ENCODE measurements at places on chromosomes 1 and 21. TPM values are rescaled to one million over a fixed set of nuclear protein-coding genes. Genes with fewer than 3 reads are reported as not detected.

FRRS1 gene
- 4.6 TPM for total RNA-seq

TCHHL1 gene
- not detected for total RNA-seq

PROK1 gene
- not detected for total RNA-seq

NECTIN4 gene
- total RNA-seq = 0.15 TPM

CYP4A22 gene
- total RNA-seq = not detected

CFHR3 gene
- not detected for total RNA-seq

CASQ1 gene
- total RNA-seq = not detected

SPATA46 gene
- total RNA-seq = not detected

MXRA8 gene
- 2.1 TPM for total RNA-seq

AZIN2 gene
- total RNA-seq = 1.9 TPM

OR2T33 gene
- total RNA-seq = not detected

ACTN2 gene
- total RNA-seq = 0.32 TPM

IL19 gene
- not detected for total RNA-seq

CDK11B gene
- total RNA-seq = 6.7 TPM

SLFNL1 gene
- 0.46 TPM for total RNA-seq

NR5A2 gene
- 14.3 TPM for total RNA-seq

All from epithelial cell of umbilical artery (primary cell).